ENCODE measurements at places on chromosomes 3 and 15. TPM values are rescaled to one million over a fixed set of nuclear protein-coding genes. Genes with fewer than 3 reads are reported as not detected.

Gene OR5H1
- not detected for total RNA-seq

Gene DNAH12
- under 0.01 TPM for total RNA-seq

Gene SCG5
- total RNA-seq = not detected

Gene SNTN
- not detected for total RNA-seq

Gene INAFM2
- total RNA-seq = 4.7 TPM

Gene FAM131A
- total RNA-seq = 12.7 TPM

Gene SLC12A1
- total RNA-seq = not detected

Gene GOLGA8J
- not detected for total RNA-seq

Gene PARP14
- total RNA-seq = 30.9 TPM

Gene IMPG2
- total RNA-seq = 0.09 TPM

Gene OXTR
- total RNA-seq = 4.7 TPM

Gene MYO5C
- total RNA-seq = 23.8 TPM

Gene ECE2
- total RNA-seq = not detected

Gene DGKG
- 1.4 TPM for total RNA-seq

Gene VWA5B2
- total RNA-seq = not detected

Gene CYP19A1
- not detected for total RNA-seq

Gene VIPR1
- 8.0 TPM for total RNA-seq
